ENCODE measurements at places on chromosomes 12 and 14.

GRCh38 chr12:3600039-3600720 lies 109.2 kb downstream of the PRMT8 start:
- DNase-seq: no peak

- DNase-seq: no peak
These were observed 9.6 kb downstream of the FAIM2 start for GRCh38 chr12:49893753-49894750.

DNA sequence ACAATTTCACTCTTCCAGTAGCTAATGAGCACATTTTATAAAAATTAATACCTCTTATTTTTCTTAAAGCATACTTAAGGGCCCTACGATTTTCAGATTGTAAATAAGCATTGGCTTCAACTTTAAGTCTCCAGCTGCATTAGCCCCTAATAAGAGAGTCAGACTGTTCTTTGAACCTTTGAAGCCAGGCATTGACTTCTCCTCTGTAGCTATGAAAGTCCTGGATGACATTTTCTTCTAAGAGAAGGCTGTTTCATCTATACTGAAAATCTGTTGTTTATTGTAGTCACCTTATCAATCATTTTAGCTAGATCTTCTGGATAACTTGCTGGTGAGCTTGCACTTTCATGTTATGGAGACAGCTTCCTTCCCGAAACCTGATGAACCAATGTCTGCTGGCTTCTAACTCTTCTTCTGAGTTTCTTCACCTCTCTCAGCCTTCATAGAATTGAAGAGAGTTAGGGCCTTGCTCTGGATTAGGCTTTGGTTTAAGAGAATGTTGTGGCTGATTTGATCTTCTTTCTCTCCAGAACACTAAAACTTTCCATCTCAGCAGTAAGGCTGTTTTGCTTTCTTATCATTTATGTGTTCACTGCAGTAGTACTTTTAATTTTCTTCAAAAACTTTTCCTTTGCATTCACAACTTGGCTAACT lies 377.1 kb upstream of the RGS6 start:
- DNase-seq: no peak

DNA sequence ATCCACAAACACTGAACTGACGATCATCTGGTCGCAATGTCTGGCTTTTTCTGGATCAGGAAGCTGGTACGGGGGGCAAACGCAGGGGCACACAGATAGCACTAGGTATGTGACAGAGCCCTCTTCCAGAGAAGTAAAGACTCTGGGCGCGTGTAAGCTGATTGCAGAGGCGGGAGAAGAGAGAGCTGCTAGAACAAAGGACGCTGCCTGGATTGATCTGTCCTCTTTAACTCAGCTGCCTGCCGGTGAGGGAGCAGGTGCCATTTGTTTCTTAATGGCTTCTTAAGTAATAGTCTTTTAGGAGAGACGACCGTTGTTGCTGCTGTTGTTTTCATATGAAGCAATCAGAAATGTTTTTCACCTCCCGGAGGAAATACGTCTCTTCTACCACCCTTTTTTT lies 77.3 kb downstream of the GLT1D1 start:
- peak; percentile 83 for DNase-seq

All from NCI-H187 treated with DMSO at 0.1 percent for 48 hours (cell line).